ENCODE measurements at places on chromosomes 5 and 9.

GRCh38 chr9:79641070-79641469, 69.3 kb downstream of the TLE4 start:
- no peak for DNase-seq

GRCh38 chr5:131867524-131867923, 70.7 kb upstream of the FNIP1 start:
- DNase-seq = no peak

DNA sequence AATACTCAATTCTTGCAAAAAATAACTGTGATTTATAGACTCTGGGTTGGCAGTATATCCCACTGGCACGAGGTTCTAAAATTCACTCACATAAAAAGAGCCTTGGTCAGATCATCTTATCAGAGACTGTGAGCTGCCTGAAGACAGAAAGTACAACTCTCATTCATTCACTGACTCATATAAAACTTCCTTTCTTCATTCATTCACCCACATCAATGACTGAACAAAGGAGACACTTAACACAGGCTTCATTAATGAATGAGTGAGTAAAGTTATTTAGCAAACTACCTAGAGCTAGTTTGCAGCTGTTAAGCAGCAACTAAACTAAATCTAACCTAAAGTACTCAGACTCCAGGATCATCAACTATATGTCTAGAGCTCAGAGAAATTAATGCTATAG, 214.7 kb downstream of the DENND1A start:
- no peak for DNase-seq

DNA sequence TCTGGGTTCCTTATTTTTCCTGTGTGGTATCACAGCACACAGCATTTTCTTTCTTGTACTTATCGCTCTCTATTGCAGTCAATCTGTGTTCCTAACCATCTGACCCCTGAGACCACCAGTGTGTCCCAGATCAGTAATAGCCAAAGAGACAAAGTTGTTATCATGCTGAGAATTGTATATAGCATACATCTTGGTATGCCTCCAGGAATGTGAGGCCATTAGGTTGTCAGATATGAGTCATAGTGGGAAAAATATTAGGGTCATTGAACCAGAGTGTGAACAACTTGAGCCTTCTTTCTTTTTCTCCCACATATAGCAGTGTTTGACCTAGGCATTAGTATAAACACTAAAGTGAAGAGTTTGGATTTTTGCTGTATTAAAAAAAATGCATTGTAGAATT, 106.3 kb downstream of the NDUFAF2 start:
- no peak for DNase-seq

- no peak for DNase-seq
Measured at GRCh38 chr5:1311439-1312055, 16.7 kb upstream of the TERT start.

DNA sequence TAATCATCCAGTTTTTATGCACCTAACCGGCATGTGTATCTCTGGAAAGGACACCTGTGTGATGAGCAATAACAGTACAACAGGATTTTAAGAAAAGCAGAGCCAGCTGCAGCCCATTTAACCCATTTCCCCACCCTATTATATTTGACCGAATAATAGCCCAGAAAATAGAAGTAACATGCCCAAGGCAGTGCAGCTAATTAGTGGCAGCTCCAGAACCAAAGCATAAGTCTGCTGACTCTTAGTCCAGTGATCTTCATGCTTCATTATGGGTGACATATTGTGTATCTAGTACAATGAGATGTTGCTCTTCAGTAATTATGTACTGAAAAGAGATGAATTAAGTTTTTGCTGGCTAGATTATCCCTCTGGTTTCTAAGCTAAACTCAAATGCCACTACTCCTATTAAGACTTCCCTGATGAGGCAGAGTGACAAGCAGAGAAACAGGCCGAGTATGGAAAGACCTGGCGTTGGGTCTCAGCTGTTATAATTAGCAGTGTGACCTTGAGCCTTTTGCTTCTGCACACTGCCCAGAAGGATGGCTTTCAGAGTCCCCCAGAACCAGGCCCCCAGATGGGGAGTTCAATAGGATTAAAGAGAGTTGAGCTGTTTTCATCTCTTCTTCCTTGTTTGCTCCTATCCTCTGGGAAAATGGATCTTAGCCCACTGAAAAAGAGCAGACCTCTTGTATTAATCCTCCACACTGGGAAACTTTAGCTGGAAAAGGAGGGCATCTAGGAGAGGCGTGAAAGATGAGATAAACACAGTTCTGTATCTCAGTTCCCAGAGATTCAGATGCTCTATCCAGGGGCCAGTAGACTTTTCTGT, 10.8 kb upstream of the C1QTNF3 start:
- DNase-seq = no peak

- no peak for DNase-seq
Measured at GRCh38 chr9:89543111-89543510, 45.2 kb upstream of the SEMA4D start.

GRCh38 chr9:7777771-7778170, 21.8 kb downstream of the DMAC1 start:
- no peak for DNase-seq

DNA sequence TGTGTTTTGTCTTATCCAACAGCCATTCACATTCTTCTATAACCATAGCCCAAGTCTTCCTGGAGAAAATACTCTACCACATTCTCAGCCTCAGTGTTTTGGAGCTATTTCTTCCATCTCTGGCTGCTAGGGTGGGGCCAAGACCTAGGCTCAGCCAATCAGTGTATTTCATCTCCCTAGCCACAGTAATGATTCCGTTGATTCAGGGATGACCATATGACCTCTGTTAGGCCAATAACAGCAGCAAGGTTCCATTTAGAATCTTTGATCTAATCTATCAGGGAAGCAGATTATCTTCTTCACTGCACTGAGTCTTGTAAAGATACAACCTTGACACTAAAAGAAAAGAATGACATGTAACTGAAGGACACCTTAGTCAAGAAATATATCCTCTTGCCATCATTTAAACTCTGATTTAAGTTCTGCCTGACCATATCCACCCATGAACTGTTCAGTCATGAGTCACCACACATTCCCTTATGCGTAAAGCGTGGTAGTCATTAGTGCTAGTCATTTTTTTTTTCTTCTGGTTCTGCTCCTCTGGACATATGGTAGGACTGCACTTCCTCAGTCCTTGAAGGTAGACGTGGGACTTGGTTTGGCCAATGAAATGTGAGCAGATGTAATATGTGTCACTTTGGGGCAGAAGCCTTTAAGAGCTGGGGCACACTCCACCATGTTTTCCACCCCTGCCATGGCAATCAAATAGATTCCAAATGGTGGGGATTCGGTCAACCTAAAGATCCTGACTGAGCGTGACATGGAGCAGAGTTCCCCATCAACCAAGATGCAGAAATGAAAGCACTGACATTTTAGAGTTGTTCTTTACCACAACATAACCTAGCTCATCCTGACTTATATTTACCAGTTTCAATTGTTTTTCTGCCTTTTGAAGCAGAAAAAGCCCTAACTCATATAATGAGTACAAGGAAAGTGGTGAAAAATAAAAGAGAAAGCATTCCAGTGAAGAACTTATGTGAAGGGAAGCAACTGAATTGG, 12.7 kb upstream of the PRELID2 start:
- DNase-seq = no peak

- no peak for DNase-seq
Measured at GRCh38 chr5:53453898-53454718, 26.3 kb upstream of the FST start.

DNA sequence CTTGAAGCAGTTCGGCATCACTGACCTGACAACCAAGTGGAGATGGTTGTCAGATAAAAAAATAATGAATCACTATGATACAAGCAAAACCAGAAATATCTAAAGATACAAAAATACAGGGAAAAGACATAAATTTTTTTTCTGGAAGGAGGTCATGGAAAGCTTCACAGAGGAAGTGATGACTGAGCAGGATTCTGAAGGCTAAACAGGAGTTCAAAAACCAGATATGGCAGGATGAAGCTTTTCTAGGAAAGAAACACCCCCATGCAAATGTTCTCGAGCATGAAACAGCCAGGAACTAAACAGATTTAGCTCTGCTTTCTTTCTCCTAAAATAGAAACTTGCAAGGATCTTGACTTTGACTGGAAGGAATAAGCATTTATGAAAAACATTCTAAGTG, 60.7 kb upstream of the IFNE start:
- DNase-seq = no peak

DNA sequence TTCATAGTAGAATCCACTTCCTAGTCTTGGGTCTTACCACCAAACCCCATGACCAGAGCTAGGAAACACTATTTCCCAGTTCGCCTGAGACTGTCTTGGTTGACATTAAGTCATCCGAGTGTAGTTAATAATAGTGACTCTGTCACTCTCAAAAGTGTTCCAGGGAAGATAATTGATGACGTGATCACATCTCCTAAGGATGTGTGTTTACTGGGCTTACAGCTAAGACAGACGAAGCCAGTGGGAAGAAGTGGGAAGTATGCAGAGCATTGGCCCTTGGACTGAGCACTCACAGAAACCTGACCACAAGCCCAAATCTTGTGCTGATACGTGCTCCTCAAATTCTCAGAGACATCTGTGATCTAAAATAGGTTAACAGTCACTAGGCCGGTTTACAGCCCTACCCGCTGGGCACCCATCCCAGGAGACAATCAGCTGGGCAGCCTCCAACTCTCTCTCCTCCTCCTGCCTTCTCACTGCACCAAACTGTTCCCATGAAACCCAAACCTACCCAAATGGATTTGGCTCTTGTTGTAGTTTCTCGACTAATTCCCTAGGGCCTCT, 316.6 kb downstream of the TLE1 start:
- no peak for DNase-seq

DNA sequence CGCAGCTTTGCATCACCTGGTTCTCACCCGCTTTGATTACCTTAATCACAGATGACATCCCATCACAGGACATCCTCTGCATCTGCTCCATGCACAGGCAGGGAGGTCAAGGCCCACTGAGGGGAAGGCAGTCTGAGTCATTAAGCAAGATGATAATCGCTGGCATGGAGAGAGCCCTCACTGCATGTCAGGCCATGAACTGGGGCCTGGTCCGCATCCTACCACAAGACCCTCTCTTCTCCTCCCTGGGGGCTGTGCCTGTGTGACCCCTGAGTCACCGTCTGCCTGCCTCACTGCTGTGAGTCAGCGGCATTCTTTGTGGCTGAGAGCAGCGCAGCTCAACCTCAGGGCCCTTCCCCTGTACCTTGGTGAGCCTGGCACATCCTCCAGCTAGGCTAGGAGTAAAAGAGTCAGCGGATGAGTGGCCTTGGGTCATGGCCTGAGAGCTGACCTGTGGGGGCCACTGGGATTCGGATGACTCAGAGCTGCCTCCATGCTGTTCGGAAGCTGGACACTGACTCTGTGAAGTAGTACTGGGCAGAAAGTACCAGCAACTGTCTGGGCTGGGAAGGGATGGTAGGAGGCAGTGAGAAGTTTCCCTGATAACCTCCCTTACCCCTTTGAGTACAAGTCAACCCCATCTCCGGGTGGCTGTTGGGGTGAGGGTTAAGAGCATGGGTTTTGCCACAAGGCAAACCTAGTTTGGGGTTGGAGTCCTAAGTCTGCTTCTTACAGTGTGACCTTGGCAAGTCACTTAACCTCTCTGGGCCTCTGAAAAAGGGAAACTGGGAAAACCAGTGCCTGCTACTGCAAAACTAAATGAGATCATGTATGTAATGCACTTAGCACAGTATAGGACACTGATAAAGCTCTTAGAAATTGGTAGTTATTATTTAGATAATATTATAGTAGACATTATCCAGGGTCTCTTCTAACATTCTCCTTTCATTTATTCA, 14.6 kb upstream of the ARSI start:
- no peak for DNase-seq

- no peak for DNase-seq
Measured at GRCh38 chr5:475704-476101, 32.7 kb downstream of the EXOC3 start.

- no peak for DNase-seq
Measured at GRCh38 chr9:120920806-120921178, 5.8 kb downstream of the TRAF1 start.

DNA sequence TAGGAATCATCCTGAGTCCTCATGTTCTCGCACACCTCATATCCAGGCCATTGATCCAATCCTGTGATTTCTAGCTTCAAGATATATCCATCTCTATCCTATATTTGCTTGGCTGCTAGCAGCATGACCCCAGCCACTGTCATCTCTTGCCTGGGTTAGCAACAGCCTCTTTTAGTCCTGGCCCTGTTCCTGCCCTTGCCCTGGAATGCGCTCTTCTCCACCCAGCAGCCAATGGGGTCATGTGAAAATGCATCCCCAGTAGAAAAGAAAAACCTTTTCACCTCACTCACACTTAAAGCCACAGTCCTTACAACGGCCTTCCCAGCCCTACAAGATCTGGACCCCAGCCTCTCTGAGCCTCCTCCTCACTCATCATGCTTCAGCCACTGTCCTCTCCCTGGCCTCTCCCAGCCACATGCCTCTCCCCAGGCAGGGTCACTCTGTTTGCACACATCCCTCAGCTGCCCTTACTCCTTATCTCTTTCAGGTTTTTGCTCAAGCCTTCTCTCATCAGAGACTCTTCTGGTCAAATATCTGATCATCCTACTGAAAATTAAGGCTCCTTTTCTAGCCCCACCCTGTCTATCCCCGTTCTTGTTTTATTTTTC, 34.3 kb upstream of the NR3C1 start:
- no peak for DNase-seq

DNA sequence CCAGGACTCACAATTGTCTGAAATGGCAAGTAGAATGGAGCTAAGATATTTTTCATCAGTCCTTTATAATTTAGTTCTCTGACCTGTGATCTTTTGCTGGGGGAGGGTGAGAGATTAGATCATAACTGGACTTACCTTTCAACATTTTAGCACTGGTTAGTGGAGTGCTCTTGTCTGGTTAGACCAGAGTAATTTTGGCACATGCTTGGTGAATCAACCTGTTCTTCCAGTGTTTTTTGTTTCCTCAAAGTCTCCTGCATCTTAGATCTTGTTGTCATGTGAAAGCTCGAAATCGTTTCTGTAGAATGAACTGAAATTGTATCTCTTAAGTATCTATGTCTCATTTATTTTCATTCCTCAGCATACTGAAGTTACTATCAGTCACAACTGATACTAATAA, 122.4 kb downstream of the TLE4 start:
- DNase-seq = no peak

GRCh38 chr5:156396063-156396829, 69.3 kb downstream of the SGCD start:
- no peak for DNase-seq

GRCh38 chr5:152086668-152087067, 162.0 kb upstream of the GLRA1 start:
- DNase-seq = no peak

DNA sequence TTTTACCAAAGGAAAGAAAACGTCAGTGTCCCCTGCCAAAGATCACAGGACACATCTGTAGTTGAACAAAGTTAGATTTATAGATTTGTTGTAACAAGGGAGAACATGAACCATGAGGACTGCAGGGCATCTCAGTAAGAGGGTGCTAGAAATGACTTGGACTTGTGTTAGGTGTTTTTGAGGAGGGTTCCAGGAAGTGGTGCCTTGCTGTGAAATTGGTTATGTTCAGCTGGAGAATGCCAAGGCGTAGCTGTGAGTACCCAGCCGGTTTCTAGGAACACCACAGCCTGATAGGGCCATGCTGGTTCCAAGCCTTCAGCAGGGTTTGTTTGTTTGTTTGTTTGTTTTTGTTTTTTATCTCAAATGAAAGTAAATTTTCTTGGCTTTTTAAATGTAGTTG, 5.3 kb downstream of the SPEF2 start:
- no peak for DNase-seq

GRCh38 chr5:37355161-37355560, 15.7 kb downstream of the NUP155 start:
- no peak for DNase-seq

GRCh38 chr5:147532156-147532555, 22.3 kb upstream of the DPYSL3 start:
- no peak for DNase-seq

Data from stimulated activated CD4-positive, alpha-beta T cell treated with anti-CD3 and anti-CD28 coated beads, TNF-alpha, amount 100 ng/mL, for 48 hours (primary cell).